ENCODE measurements at places on chromosomes 11 and 22.

GRCh38 chr11:92879086-92879485 is 90.4 kb upstream of the MTNR1B start:
- no peak for DNase-seq

DNA sequence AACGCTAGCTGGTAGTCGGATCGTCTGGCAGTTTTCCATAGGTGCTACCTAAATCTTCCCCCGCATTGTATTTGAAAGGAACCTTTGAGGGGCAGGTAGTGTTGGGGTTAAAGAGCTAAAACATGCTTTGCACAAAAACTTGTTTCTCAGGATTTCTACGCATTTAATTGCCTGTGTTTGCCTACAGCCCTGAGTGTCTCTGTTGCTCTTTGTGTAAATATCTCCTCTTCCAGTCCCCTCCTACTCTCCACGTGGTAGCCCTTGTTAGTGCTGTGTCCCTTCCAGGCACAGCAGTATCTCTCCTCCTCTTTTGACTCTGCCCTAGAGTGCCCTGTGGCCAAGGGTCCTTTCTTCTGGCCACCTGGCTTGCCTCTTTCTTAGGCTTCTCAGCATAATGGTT is 81.7 kb downstream of the BARX2 start:
- no peak for DNase-seq

DNA sequence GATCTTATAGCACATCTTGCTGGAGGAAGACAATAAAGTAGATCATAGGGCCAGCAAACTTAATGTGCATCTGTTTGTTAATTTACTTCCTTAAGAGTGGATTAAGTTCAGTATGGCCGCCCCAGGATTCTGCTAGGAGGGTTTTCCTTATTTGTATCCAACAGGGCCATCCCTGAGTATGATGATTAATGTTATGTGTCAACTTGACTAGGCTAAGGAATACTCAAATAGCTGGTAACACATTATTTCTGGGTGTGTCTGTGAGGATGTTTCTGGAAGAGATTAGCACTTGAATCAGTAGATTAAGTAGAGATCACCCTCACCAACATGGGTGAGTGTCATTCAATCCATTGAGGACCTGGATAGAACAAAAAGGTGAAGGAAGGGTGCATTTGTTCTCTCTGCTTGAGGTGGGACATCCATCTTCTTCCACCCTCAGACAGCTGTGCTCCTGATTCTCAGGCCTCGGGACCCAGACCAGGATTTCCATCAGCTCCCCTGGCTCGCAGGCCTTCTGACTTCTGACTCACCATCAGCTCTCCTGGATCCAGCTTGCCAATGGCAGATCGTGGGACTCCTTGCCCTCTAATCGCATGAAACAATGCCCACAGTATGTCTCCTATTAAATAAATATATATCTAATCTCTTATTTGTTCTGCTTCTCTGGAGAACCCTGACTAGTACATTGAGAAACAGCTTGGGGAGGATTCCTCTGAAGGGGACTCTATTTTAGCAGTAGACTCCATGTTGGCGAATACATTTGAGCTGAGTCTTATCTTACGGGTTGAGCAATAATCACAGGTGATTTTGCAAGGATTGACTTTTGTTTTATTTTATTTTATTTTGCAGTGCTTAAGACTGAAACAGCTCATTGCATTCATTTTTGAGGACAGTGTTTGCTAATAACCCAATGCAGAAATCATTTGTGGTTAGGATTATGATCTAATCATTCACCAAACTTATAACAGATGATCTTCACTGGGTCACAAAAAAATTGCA is 9.0 kb upstream of the ZBTB44 start:
- DNase-seq: peak; percentile 38

DNA sequence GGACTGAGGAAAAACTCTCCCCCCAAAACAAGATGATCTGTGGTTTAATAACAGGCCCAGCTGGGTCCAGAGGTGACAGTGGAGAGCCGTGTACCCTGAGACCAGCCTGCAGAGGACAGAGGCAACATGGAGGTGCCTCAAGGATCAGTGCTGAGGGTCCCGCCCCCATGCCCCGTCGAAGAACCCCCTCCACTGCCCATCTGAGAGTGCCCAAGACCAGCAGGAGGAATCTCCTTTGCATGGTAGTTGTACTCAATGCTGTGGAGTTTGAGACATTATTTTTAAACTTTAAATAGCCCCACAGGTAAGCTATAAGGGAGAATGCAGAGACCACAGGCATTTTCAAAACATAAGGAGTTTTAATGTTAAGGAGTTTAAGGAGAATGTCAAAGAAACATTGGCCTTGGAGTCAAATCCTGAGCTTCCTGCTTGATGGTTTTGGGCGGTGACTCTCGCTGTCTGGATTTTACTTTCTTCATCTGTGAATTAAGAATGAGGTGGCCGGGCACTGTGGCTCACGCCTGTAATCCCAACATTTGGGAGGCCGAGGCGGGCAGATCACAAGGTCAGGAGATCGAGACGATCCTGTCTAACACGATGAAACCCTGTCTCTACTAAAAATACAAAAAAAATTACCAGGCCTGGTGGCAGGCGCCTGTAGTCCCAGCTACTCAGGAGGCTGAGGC is 6.8 kb downstream of the APOL1 start:
- DNase-seq: no peak

GRCh38 chr11:75325713-75326438 is 25.6 kb downstream of the ARRB1 start:
- DNase-seq: peak; percentile 97

DNA sequence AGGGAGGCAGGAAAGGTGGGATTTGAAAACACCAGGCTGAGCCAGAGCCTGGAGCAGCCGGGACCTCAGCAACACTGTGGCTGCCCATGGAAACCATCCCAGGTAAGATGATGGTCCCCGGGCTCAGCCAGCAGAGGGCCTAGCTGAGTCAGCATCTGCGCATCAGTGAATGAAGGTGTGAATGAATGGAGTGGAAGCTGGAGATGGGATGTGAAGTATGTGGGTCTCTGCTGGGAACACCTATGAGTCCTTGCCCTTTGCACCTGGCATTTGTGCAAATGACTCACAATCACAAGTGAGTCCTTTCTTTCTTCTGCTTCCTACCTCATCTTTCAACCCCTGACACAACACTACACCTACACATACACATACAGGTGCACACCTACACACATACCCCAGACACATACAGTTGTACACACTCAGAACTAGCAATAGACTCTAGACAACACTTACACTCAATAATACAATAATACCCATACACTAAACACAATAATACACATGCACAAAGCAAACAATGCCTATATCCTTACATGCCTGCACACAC is 62.8 kb upstream of the PRDM11 start:
- no peak for DNase-seq

DNA sequence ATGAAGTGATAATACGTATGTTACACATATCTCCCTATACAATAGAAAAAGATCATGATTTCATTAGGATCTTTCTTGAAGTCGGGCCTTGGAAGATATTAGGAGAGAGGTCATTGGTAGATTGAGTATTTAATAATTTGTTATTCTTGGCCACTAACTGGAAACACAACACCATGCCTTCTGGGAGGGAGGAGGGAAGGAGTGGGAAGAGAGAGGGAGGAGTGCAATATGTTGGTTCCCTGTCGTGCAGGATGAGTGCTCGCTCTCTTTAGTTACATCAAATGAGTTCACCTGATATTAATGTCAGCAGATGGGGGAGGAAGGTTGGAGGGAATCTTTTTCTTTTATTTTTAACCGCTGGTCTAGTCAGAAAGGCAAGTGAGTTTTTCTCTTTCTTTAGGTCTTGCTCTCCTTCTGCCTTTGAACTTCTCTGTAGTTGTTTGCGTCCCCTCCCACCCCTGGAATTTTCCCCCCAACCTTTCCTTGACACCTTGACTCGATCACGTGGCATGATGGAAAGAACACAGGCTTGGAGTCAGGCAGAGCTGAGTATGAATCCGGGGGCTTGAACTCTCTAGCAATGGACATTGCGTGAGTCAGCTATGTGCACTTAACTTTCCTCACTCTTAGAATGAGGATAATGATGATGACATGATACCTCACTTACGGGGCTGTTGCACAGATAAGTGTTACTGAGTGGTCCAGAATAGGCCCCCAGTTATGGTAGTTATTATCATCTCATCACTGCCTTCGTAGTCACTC is 6.2 kb downstream of the ADAMTS15 start:
- DNase-seq: peak; percentile 47

DNA sequence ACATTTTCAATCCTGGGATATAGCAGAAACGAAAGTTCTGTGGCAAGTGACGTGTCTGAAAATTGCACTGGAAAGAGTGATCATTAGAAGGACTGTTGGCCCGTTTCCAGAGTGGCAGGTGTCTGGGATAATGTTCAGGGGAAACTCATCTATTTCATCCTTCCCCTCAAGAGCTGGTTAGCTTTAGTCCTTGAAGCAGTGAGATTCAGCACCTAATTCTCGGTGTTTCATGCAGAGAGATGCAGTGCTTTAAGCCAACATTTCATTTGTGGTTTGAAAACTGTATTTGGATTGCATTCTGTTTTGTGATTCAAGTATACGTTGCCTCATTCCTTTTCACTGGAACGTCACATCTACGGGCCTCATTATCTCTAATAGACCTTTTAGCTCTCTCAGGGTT is 205.0 kb upstream of the RAG2 start:
- DNase-seq: no peak

- no peak for DNase-seq
Observed at GRCh38 chr11:135069063-135069462, 657.0 kb upstream of the B3GAT1 start.

- no peak for DNase-seq
Observed at GRCh38 chr11:95519912-95520311, 269.7 kb downstream of the FAM76B start.

DNA sequence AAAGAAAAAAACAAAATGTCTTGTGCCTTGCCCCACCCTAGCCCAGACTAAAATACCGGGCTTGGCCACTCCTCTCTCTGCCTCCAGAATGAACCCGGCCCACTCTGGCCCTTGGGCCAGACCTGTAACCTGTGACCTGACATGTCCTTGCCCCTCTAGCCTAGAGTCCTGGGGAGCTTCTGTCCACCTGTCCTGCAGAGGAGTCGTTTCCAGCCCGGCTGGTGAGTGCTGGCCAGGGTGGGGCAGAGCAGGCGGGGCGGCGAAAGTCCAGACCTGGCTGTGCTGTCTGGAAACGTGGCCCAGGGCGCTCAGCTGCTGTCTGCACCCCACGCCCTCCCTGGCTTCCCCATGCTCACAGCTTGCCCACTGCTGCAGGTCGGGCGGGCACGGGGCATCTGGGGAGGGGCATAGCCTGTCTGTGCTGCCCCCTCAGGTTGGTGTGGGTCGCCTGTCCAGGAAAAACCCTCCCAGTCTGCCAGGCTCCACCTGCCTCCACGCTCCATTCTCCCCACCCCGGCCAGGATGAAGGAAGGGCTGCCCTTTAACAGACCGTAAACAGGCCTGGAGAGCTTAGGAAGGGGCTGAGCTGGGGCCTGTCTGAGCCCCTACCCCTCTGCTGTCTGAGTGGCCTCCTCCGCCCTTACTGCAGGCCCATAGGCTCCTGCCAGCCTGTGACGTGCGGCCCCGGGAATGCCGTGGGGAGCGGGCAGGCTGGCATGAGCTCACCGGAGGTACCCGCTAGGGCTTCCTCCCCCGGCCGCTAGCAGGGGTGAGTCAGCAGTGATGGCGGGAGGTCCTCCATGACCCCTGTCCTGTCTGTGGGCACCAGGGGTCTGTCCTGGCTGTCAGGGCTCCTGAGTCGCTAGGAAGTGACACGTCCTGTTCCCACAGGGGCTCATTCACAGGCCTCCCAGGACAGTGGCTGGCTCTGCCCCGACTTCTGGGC is 1.9 kb downstream of the CD151 start:
- peak; percentile 67 for DNase-seq

GRCh38 chr11:100810146-100810545 is 123.1 kb downstream of the ARHGAP42 start:
- DNase-seq: peak; percentile 54

DNA sequence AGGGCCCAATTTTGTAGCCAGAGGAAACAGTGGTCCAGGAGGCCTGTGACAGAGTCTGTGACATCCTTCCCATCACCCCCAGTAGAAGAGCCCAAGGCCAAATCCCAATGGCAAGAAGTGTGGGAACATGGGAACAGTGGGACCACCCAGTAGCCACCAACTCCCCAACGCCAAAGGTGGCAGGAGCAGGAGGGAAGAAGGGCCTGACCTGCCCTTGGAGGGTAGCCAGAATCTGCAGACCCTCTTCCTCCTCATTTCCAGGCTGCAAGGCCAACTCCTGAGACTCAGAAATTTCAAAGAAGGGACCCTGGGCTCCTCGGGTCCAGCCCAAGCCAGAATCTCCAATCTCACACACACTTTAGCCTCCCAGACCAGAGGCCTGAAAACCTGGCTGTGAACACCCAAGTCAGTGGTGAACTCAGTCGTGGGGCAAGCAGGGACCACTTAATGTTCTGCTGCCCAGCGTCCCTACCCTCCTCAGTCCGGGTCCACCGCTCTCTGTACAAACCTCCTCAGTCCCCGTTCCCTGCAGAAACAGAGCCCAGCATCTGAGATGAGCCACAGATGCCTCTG is 6.2 kb downstream of the RAB3IL1 start:
- DNase-seq: no peak

GRCh38 chr11:6357222-6357621 is 33.1 kb upstream of the SMPD1 start:
- peak; percentile 91 for DNase-seq

GRCh38 chr11:114774599-114775361 is 96.5 kb downstream of the NXPE2 start:
- peak; percentile 41 for DNase-seq

- peak; percentile 91 for DNase-seq
Observed at GRCh38 chr11:46237248-46238077, 40.0 kb upstream of the CREB3L1 start.

GRCh38 chr11:3972431-3972830 is 117.0 kb downstream of the STIM1 start:
- no peak for DNase-seq

DNA sequence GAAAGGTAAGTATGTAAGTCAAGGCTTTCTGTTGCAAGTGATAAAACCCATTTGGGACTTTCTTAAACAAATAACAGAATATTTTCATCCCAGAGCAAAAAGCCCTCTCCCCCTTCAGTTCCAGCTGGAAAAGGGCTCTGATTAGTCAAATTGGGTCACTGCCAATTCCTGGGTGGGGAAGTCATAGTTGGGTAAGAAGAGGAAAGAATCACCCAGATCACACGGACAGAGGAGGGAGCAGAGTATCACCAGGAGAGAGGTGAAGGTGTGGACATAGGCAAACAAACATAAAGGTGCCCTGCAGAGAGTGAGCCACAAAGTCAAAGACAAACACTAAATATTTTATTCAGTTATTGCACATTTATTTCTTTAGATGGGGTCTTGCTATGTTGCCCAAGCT is 36.3 kb upstream of the SORL1 start:
- no peak for DNase-seq

DNA sequence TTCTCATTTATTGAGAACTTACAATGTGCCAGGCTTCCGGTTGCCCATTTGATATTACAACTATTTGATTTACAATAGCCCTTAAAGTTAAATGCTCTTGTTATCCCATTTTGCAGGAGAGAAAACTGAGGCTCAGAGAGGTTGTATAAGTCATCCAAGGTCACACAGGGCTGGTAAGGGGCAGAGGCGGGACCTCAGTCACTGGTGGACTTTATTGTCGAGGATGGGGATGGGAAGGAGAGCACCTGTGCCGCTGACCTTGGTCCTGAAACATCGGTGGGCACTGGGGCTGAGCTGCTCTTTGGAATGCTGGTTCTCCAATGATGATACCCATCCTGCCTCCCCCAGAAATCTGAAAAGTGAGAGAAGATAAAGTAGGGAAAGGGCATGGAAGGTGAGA is 265.4 kb downstream of the MIAT start:
- no peak for DNase-seq

- peak; percentile 55 for DNase-seq
Observed at GRCh38 chr11:96748639-96749370, 359.0 kb downstream of the JRKL start.
